MCF 10A (cell line): ENCODE measurements at places on chromosomes 4 and X. TPM values are rescaled to one million over a fixed set of nuclear protein-coding genes. Genes with fewer than 3 reads are reported as not detected.

ABLIM2 gene
- total RNA-seq = 5.3 and 5.4 TPM in 2 replicates

PRR32 gene
- not detected in 2 replicates for total RNA-seq

YIPF7 gene
- total RNA-seq = 0.49 TPM in 1 of 2 replicates, not detected in the other

OTC gene
- not detected in 2 replicates for total RNA-seq

NXF2B gene
- not detected in 2 replicates for total RNA-seq

GAGE12F gene
- total RNA-seq = not detected in 2 replicates

USP53 gene
- total RNA-seq = 47.4 and 68.0 TPM in 2 replicates

ADH1A gene
- 0.21 TPM in 1 of 2 replicates, not detected in the other for total RNA-seq

SLC34A2 gene
- total RNA-seq = not detected in 2 replicates

MAGEC2 gene
- not detected in 2 replicates for total RNA-seq

BEX3 gene
- total RNA-seq = 166 and 173 TPM in 2 replicates

IL13RA2 gene
- 0.23 and 0.54 TPM in 2 replicates for total RNA-seq

UXT gene
- total RNA-seq = 112 and 140 TPM in 2 replicates

EXOC1L gene
- not detected in 2 replicates for total RNA-seq

CXCL11 gene
- not detected in 2 replicates for total RNA-seq

TSPAN6 gene
- 4.9 and 5.6 TPM in 2 replicates for total RNA-seq

ASB12 gene
- total RNA-seq = not detected in 2 replicates

ARMCX4 gene
- total RNA-seq = not detected in 2 replicates

DDX53 gene
- not detected in 2 replicates for total RNA-seq

ZGRF1 gene
- total RNA-seq = 6.1 and 6.9 TPM in 2 replicates

HGFAC gene
- total RNA-seq = 0.28 TPM in 1 of 2 replicates, not detected in the other

VCX2 gene
- not detected in 2 replicates for total RNA-seq

EBP gene
- 66.9 and 102 TPM in 2 replicates for total RNA-seq

BMP3 gene
- not detected in 2 replicates for total RNA-seq

GAGE12E gene
- not detected in 2 replicates for total RNA-seq

ARMCX2 gene
- total RNA-seq = not detected in 2 replicates
